Stimulated activated CD8-positive, alpha-beta memory T cell treated with anti-CD3 and anti-CD28 coated beads, Interleukin-7, amount 100 ng/mL, for 24 hours (primary cell): ENCODE measurements at places on chromosomes 2 and 18.

DNA sequence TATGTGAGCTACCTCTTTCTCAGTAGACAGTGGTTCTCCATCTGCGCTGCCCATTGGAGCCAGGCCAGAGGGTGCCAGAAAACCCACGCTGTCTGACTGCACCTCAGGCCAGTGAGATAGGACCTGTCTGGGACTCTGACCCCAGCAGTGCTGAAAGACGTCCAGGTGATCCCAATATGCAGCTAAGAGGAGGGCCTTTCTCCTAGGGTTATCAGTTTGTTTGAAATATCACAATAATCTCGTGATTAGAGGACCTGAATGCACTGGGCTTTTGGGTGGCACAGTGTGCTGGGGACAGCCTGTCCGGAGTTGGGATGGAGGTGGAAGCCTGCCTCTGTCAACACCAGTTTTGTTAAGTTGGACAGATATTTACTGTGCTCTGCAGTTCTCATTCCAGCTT lies 216.3 kb downstream of the LDLRAD4 start:
- DNase-seq: no peak

DNA sequence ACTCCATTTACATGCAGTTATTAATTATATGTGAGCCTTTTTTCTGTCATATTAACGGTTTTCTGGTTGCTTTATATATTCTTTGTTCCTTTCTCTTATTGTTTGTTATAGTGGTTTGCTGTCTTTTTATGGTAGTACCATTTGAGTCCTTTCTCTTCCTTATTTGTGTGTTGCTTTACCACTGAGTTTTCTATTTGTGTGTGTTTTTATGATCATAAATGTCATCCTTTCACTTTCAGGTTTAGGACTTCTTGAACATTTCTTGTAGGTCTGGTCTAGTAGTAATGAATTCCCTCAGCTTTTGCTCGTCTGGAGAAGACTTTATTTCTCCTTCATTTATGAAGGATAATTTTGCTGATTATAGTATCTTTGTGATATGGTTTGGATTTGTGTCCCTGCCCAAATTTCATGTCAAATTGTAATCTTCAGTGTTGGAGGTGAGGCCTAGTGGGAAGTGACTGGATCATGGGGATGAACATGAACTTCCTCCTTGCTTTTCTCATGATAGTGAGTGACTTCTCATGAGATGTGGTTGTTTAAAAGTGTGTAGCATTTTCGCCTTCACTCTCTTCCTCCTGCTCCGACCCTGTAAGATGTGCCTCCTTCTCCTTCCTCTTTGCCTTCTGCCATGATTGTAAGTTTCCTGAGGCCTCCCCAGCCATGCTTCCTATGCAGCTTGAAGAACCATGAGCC lies 11.5 kb downstream of the GCC2 start:
- no peak for DNase-seq

- DNase-seq: no peak
Measured at GRCh38 chr2:226742347-226742746, 57.3 kb downstream of the IRS1 start.

GRCh38 chr2:191209340-191209739 lies 35.9 kb upstream of the MYO1B start:
- no peak for DNase-seq

DNA sequence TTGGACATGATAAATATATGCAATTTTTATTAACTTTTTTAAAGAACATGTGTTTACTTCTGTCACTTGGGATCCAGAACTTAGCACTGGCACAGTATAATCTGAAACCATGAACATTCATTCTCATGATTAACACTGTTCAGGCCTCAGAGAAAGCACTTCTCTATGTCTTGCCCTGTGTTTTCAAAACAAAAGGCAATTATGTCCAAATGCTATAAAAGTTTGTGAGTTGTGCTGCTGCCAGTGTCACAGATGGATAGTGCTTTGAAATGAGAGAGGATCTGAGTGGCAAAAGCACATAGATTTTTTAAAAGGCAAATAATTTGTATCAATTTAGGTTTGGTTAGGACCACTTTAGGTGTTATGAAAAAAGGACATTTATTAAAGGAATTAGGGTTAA lies 470.5 kb upstream of the FAM98A start:
- no peak for DNase-seq

- DNase-seq: no peak
Measured at GRCh38 chr2:164932377-164932776, 22.9 kb downstream of the SLC38A11 start.

DNA sequence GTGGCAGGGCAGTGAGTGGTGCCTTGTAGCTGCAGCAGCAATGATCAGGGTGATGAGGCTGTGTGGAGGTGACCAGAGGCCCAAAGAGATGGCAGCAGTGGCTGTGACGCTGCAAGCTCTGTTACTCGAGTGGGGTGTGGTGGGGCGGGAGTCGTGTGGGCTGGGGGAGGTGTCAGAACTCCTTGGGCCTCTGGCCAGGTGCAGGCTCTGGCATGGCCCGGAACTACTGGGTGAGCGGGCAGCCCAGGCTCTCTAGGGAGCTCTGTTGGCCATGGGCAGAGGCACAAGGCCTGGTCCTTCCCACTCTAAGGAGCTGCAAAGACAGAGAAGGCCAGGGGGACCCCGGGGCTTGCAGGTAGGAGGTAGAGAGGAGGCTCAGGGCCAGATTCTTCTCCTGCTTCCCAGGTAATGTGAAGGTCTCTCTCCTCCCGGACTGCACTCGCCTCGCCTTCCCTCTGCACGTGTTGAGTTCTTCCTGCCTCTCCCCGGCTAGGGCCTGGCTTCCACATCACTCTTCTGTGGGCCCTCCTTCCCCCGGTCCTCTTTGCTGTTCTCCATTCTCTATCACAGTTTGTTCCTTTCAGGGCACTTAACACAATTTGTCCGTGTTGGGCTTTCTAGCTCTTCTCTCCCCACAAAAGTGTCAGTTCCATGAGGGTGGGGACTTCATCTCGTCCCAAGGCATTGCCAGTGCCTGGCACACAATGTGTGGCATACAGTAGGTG lies 114.8 kb downstream of the MCFD2 start:
- no peak for DNase-seq

GRCh38 chr18:58227361-58227930 lies 183.4 kb downstream of the NEDD4L start:
- no peak for DNase-seq

GRCh38 chr18:77249569-77250500 lies at the start of gene GALR1:
TSS of gene GALR1 (plus strand) at chr18:77249848. CDS start at chr18:77250549, 701 bp downstream.
- no peak for DNase-seq

GRCh38 chr18:22136395-22136794 lies 33.0 kb upstream of the GATA6 start:
- DNase-seq: no peak

DNA sequence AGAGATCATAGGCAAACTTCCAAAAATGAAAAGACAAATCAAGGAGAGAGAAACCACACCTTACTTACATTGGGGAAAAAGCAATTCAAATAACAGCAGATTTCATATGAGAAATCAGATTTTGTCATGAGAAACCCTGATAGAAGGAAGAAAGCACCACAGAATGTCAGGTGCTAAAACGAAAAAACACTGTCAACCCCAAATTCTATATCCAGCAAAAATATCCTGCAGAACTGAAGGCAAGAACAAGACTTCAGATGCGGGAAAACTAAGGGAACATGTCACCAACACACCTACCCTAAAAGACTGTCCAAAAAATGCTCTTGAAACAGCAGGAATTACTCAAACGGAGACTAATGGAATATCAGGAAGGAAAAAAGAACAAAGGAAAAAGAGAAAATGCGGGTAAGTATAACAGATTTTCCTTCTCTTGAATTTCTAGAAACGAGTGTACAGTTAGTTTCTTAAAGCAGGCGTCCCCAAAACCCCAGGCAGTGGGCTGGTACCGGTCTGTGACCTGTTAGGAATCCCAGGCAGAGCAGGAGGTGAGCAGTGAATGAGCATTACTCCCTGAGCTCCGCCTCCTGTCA lies 7.3 kb upstream of the ID2 start:
- DNase-seq: no peak

- DNase-seq: no peak
Measured at GRCh38 chr2:185274718-185275484, 463.7 kb upstream of the FSIP2 start.

GRCh38 chr2:124489686-124490085 lies 464.6 kb downstream of the CNTNAP5 start:
- no peak for DNase-seq

DNA sequence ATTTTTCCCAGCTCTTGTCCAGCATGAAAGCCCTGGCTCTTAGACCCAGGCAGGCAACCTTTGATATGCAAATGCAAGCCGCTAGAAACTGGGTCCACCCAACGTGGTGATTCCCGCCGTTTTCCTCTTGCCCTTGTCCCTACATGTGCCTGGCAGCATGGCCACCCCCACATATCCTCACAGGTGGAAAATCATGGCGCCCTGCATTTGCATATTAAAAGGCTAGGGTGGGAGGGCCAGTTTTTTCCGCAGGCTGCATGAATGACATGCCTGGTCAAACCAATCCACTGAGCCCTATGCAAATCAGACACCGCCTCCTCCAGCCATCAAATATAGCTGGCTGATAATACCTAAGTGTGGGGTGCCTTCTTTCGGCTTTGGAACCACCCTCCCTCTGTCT lies 1091.8 kb upstream of the NXPH2 start:
- DNase-seq: no peak

GRCh38 chr2:8168022-8168717 lies 513.7 kb upstream of the ID2 start:
- no peak for DNase-seq

- no peak for DNase-seq
Measured at GRCh38 chr2:96773922-96774321, 13.2 kb downstream of the CNNM4 start.

DNA sequence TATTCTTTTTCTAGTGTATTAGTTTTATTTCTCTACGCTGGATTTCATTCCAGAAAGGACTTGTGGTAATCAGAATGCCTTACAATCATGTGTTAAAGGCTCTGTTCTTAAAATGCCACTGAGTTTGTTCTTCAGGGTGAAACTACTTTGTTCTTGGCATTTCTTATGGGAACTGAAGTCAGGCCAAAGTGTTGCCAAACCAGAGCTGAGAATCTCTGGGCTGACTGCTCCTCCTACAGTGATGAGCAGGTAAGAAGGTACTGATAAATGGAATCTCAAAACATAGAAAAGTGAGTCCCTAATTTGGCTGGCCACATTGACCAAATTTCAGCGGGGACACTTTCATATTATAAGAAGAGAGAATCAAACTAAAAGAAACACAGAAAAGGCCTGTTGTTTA lies 55.1 kb upstream of the ZNF397 start:
- no peak for DNase-seq

DNA sequence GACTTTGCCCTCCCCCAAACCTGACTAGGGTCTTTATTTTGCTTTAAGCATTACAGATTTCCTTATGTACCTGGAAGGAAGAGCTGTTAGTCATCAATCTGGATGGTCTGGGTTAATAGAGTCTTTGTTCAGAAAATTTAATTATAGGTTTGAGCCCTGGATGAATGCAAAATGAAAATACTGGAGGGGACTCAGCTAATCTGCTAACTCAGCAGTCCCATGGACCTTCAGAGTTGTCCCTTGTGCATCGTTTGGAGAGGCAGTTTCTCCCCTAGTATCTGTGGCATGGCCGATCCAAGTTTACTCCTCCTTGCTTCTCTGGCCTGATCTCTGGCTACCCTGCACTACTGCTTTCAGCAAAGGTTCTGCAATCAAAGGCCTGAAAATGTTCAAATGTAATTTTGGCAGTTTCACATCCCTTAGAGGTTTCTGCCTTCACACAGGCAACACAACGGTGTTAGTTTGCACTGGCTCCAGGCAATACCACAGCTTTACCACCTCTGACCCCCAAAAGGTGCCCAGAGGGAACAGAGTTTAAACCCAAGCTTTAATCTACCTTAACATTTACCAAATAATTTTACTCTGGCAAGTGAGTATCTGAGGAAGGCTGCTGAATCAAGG lies 134.3 kb downstream of the THADA start:
- no peak for DNase-seq

- no peak for DNase-seq
Measured at GRCh38 chr2:39715095-39715494, 49.4 kb downstream of the TMEM178A start.

- DNase-seq: no peak
Measured at GRCh38 chr2:27154488-27154887, 5.7 kb downstream of the TCF23 start.

GRCh38 chr2:175792199-175792598 lies 209.9 kb downstream of the LNPK start:
- no peak for DNase-seq

- no peak for DNase-seq
Measured at GRCh38 chr2:31810200-31810917, 200.4 kb downstream of the MEMO1 start.

GRCh38 chr2:23065936-23066335 lies 319.0 kb upstream of the KLHL29 start:
- DNase-seq: no peak

GRCh38 chr2:206084870-206085741 lies 868 bp downstream of the INO80D start:
- peak; percentile 17 for DNase-seq
